H7 (cell line): ENCODE measurements at places on chromosomes 11 and 22.

- no peak for DNase-seq
Observed at GRCh38 chr22:25567251-25567675, 2.8 kb downstream of the GRK3 start.

DNA sequence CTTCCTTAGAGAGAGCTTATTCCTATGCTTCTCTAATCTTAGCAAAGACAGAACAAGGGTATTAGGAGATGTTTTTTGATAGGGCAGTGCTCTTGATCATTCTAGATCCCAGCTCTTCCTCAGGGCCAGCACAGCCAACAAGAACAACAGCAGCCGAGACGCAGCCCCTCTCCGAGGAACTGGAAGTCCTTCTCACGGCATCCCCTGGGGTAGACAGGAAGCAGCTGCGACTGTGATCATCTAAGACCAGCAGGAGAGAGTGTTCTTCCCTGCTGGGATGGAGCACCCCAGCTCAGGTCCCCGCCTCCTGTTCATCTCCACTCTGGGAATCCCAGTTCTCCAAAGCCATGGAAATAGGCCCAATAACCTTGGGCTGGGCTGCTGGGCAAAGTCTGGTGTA is 29.6 kb downstream of the IRAG1 start:
- DNase-seq, result no peak

DNA sequence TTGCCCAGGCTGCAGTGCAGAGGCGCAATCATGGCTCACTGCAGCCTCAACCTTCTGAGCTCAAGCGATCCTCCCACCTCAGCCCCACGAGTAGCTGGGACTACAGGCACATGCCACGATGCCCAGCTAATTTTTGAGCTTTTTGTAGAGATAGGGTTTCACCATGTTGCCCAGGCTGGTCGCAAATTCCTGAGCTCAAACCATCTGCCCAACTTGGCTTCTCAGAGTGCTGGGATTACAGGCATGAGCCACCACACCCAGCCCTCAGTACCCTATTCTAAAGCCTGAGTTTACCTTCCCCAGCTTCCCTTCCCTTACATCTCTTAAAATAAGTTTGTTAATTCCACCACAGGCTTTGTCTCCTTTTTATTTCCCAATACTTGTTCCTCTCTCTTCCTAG is 59.1 kb downstream of the AMBRA1 start:
- no peak for DNase-seq

- DNase-seq, result no peak
Observed at GRCh38 chr22:27474112-27474571, 327.4 kb downstream of the MN1 start.

DNA sequence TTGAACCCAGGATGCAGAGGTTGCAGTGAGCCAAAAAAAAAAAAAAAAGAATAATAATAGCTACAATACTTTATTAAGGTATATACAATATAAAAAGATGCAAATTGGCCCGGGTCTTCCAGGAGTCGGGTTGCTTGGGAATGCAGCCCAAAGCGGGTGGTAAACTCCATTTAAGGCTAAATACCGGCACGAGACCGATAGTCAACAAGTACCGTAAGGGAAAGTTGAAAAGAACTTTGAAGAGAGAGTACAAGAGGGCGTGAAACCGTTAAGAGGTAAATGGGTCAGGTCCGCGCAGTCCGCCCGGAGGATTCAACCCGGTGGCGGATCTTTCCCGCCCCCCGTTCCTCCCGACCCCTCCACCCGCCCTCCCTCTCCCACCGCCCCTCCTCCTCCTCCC is 143.3 kb downstream of the DLG2 start:
- no peak for DNase-seq
